Activated CD4-positive, alpha-beta T cell treated with anti-CD3 and anti-CD28 coated beads, Interleukin-2, amount 10 ng/mL, durations not matched to agents 7 days and 5 days (primary cell): ENCODE measurements at places on chromosomes 2 and 18. TPM values are rescaled to one million over a fixed set of nuclear protein-coding genes. Genes with fewer than 3 reads are reported as not detected.

CLEC4F gene
- not detected for total RNA-seq

DNA sequence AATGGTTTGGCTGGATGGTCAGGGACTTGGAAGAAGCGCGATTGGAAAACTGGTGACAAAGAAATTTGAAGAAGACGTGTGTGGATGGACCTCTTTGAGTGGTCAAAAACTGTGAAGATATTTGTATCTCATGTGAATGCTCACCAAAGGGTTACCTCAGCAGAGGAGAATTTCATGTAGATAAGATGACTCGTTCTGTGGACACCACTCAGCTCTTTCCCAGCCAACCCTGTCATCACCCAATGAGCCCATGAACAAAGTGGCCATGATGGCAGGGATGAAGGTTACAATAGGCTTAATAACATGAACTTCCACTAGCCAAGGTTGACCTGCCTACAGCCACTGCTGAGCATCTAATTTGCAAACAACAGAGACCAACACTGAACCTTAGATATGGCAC, 248.3 kb downstream of the KCNE4 start:
- no peak for DNase-seq

- DNase-seq = peak; percentile 12
Measured at GRCh38 chr18:46334868-46335281, 230.7 kb downstream of the HAUS1 start.

DNA sequence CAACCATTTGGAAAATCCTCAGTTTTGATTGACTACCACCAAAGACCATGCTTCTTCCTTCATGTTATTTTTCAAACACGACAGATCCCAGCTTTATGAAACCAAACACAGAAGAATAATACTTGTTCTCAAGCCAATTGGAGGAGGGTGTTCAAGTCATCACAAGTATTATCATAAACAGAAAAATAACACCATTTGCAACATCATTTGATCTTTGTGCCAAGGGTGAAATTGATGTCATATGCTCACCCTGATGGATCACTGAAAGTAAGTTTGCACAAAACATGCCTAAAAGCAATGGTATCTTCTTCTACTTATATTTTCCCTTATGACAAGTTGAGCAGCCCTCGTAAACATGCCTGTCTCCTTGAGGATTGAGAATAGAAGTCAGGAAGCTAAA, 448.0 kb upstream of the ZEB2 start:
- DNase-seq = no peak

- no peak for DNase-seq
Measured at GRCh38 chr2:54492335-54492734, 36.2 kb downstream of the SPTBN1 start.

GRCh38 chr2:78817430-78817829, 208.1 kb upstream of the REG3G start:
- no peak for DNase-seq

MATN3 gene
- not detected for total RNA-seq

DPP4 gene
- 116 TPM for total RNA-seq

- no peak for DNase-seq
Measured at GRCh38 chr2:16371751-16372150, 293.9 kb downstream of the CYRIA start.

DNA sequence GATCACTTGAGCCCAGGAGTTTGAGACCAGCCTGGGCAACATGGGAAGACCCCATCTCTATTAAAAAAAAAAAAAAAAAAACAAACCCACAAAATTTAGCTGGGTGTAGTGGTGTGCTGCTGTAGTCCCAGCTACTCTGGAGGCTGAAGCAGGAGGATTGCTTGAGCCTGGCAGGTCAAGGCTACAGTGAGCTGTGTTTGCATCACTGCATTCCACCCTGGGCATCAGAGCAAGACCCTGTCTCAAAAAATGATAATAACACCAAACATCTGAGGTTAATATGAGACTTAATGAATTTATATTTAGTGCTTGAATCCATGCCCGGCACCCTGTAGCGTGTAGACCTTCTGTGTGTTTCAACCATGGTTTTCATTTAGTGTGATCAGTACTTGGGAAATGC, 22.8 kb downstream of the CABLES1 start:
- no peak for DNase-seq

DNA sequence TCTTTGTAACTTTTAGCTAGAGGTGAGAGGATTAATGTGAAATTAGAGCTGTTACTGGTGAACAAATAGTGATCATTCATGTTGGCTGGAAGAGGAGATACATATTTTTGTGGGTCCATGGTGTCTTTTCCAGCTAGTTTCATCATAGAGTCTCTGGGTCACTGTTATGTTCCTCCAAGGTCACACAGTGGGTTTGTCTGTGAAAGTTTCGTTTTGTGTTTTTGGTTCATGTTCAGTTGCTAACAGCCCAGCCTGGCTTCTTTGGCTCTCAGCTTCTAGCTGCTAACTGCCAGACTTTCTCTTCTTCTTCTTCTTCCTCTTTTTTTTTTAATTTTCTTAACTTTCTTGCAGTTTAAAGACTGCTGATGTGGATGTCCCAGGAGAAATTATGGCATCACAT, 480.0 kb upstream of the SYT4 start:
- no peak for DNase-seq

MTCL1 gene
- total RNA-seq = 1.8 TPM

SCYGR4 gene
- total RNA-seq = not detected

POTEI gene
- total RNA-seq = not detected

CKAP2L gene
- 59.1 TPM for total RNA-seq

DNA sequence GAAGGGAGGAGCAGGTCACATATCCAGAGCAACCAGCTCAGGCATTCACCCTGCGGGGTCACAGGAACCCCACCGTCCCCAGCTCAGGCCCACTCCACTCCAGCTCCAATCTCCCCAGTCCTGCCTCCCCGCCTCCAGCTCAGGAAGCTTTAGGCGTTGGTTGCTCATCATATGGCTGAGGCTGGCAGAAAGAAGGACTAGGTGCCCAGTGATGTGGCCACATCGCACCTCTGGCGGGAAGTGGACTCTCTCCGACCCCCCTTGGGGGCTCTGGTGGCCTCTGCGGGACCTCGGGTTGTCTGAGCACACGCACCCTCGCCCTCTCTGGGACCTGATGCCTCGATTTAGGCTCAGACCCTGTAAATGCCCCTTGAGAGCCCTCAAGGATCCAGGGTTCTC, 187.7 kb downstream of the ZFP36L2 start:
- no peak for DNase-seq

UGT1A3 gene
- total RNA-seq = not detected

TRIM43B gene
- total RNA-seq = not detected

DNA sequence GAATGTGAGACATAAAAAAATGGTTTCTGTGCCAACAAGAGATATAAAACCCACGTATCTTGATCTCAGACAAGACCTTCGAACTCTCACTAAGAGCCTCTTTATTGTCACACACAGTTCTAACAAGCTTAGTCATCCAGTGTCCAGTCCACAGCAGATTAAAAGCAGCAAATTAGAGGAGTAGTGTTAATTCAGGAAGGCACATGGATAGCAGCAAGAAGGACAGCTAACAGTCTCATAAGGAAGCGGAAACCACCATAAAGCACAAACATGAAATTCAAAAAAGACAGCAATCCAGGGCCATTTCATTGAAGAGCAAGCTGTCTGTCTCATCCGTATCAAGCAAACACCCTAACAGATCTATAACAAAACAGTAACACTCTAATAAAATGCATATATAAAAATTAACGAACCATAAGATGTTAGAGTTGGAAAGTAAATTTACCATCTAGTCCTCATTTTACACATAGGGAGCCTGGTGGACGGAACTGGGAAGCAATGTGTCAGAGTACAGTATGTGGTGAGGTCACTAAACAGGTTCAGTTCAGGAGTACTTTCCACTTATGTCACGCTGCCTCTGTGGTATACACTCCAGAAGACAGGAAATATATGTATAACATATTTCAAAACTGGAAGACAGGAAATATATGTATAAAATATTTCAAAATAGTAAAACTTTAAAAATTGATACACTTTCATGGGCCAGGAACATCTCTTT, 18.3 kb downstream of the AAK1 start:
- DNase-seq = no peak

DNA sequence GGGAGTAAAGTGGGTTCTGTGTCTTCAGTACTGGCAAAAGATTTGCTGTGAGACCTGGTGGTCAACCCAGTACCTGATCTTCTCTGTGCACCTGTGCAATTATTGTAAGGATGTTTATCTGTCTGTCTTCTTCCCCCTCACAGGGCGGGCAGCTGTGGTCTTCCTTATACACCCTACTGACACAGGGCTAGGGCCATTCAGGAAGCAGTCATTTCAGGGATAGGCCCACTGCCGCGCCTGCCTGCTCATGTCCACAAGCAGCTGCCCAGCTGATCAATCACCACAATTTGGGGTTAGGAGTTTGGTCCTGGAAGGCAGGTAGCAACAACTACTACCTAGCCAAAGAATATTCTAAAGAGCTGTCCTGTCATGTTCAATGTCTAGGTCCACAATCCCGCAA, 1.2 kb upstream of the CNNM4 start:
- no peak for DNase-seq

DNA sequence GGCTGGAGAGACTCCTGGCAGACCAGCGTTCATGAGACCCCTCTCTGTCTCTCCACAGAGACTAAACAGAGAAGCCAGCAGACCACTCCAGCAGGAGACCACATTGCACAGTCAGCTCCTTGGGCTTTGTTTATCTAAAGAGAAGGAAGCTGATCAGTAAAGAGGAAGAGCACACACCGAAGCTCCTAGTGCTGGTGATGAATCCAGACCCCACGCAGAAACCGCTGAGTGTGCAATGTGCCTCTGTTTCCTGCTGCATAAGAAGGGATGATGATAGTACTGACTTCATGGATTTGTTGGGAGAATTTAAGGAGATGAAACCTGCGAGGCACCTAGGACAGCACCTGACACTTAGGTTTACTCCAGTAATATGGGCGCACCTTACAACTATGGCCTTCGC, 544.1 kb upstream of the ID2 start:
- no peak for DNase-seq

DNA sequence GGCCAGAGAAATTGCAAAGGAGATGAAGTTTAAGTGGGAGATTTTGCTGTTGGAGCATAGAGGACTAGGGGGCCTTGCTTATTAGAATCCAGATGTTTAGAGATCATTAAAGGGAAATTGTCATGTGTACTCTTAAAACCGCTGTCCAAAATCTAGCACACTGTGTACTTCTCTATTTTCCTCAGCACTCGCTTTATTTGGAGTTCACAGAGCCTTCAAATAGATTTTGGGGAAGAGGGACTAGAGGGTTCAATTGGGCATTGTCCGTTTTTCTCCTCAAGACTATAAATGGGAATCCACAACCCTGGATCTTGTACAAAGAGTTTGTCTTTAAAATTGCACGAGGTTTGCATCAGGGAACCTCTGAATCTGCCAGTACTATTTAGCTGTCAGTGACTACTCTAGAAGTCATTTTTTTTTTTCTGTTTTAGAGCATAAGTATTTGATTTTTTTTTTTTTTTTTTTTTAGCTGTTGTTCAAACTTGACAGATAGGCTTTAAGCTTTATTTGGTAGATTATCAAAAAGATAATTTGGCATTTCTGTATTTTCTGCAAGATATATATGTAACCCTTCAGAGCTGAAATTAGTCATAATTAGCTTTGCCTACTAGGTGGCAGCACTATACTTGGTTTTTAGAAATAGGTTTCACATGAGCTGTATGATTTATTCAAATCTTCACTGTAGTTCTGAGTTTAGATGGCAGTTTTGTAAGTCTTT, 14.2 kb downstream of the PMS1 start:
- DNase-seq = no peak

RPRM gene
- not detected for total RNA-seq

DNA sequence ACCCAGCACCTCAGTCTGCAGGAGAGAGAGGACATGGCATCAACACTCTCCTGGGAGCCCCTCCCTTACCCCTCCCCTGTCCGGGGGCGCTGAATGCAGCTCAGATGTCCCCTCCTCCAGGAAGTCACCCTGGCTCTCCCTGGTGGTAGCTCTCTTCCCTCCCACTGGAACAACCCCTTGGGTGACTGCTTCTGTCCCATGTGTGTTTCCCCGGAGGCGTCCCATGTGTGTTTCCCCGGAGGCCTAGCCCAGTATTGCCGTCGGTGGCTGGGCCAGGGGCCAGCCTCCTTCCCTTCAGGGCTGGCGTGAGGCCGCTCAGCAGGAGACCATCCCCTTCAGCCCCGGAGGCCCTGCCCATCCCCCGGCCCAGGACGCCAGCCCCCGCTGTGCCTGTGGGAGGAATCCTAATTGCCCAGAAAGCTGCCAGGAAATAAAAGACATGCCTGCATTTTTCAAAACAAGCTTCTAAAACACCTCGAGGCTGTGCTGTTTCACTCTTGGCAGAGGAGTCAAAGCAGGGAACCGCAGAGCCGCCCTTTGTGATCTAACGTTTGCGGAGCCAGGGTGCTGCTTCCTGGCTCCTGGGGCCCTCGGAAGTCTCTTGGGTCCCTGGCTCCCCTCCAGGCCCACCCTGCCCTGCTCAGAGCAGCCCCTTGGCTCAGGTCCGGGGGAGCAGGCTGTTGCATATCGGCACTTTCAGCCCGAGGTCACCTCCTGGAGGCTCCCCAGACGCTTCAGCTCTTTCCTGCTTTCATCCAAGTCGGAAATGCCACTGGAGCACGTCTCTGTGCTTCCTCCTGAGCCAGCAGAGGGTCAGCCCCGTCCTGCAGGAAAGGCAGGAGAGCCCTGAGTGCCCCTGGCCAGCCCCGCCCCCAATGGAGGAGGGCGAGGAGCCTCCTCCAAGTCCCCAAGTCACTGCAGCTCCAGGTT, 11.4 kb downstream of the SNED1 start:
- peak; percentile 68 for DNase-seq

GRCh38 chr18:55337908-55338521, 250.0 kb downstream of the TCF4 start:
- no peak for DNase-seq

DNA sequence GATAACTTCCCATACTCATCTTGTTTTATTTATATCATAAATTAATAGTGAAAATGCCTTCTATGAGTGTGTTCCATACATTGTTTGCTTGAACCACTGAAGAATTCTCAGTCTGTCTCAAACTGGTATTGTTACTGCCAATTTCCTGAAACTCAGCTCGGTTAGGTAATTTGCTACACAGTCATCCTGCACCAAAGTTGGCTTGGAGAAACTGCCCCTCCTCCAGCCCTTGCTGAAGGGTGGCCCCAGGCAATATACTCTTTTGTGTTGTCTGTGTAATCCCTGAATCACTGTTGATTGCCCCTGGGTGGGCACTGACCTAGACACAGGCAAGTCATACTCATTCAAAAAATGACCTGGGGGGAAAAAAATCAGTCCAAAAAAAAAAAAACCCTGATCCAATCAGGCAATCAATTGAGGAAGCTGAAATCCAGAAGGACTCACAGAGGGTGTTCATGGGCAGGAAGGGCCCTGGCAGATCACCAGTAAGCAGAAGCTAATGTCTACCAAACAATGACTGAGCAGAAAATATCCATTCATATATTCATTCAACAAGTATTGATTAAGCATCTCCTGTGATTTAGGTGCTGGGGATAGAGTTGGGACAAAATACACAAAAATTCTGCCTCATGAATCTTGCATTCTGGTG, 3.8 kb upstream of the SESTD1 start:
- no peak for DNase-seq

GRCh38 chr2:150371044-150371818, 116.2 kb downstream of the RND3 start:
- no peak for DNase-seq

GRCh38 chr2:107597507-107597906, 229.2 kb upstream of the RGPD4 start:
- no peak for DNase-seq
